Right cardiac atrium (tissue), 5 donors: ENCODE measurements at places on chromosomes 12 and 14. TPM values are rescaled to one million over a fixed set of nuclear protein-coding genes. Genes with fewer than 3 reads are reported as not detected.

MSRB3 gene
- 138 TPM for total RNA-seq

GUCY2C gene
- not detected for total RNA-seq

PLXNC1 gene
- 7.6 TPM for total RNA-seq

IGF1 gene
- 6.1 TPM for total RNA-seq

TTLL5 gene
- total RNA-seq, result 22.2 TPM

RND1 gene
- total RNA-seq, result 0.61 TPM

PDE3A gene
- 101 TPM for total RNA-seq

ACSS3 gene
- total RNA-seq, result 29.8 TPM

NRXN3 gene
- total RNA-seq, result 3.2 TPM

DAD1 gene
- total RNA-seq, result 168 TPM

ZNF891 gene
- 1.2 TPM for total RNA-seq

KCNC2 gene
- total RNA-seq, result not detected

RPGRIP1 gene
- total RNA-seq, result 0.79 TPM

MYBPC1 gene
- 27.9 TPM for total RNA-seq

SLCO1B1 gene
- total RNA-seq, result not detected

LRP1-AS gene
- not detected for total RNA-seq

PPP1R12A gene
- total RNA-seq, result 77.1 TPM

PPP1R36 gene
- 0.44 TPM for total RNA-seq

PTPRQ gene
- 10.6 TPM for total RNA-seq

INHBC gene
- not detected for total RNA-seq

EIF2S3B gene
- 0.29 TPM for total RNA-seq

ACSM4 gene
- total RNA-seq, result not detected

CRIP2 gene
- 1,274 TPM for total RNA-seq

KRT86 gene
- not detected for total RNA-seq

TAS2R13 gene
- total RNA-seq, result 0.47 TPM
